Progenitor cell of endocrine pancreas (in vitro differentiated cells): ENCODE measurements at places on chromosomes 3 and 15.

DNA sequence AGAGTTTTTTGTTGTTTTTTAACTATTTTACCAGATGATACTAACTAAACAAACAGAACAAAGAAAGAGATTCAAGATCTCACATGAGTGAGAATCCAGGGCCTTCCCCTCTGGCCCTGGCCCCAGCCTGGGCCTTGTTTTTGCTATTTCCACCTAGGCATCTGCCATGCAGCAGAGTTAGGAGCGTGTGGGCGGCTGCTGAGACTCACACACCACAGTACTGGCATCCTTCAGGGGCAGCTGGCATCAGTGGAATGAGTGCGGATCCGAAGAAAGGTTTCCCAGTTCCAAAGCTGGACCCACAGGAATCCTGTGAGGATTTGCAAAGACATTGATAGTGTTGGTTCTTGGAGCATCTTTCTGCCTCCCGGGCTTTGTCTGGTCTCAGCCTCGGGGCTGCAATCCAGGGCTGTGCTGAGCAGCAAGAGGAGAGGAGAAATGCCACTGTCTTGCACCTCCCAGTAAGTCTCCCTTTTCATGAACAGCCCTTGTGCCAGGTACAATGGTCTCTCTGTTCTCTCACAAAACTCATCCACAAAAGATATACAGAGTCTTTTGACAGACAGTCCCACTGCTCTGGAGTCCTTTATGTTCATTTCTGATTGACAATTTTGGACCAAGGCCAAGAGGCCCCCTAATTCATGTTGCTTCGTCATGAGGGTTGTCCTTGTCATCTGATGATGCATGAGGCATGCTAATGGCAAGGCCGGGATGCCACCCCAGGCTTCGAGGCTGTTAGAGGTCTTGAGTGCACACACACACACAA is 46.6 kb downstream of the APH1B start:
- DNase-seq, result no peak

- no peak for DNase-seq
These were observed 5.7 kb downstream of the IFRD2 start for GRCh38 chr3:50286322-50287227.

DNA sequence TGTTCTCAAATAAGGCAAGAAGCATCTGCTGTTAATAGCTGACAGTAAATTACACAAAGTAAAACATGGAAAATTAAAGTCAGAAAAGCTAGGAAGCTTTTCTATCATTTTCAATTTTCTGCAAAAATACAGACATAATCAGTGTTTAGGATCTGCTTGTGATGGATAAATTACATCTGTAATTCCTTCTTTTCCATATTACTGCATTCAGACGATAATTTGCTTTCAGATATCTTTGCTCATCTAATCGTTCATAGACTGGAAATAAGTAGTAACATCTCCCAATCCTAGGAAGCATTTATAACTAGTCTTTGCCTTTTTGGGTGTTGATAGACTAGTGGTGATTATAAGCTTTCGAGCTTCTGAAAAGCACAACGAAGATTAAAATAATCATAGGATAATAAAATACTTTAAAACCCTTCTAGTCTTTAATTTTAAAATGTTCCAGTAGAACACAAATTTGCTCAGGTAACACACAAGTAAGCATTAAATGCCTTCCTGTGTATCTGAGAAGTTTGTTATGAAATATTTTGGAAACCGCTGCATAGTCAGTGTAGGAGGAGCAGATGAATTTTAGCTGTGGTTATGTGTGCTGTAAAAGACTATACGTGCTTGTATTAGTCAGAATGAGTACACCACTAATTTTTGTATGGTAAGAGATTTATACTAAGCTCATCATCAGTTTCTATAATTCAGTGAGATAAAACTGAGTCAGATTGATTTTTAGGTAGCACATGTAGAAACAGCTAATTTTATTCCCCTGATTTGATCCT is 41.0 kb downstream of the MBNL1 start:
- no peak for DNase-seq

DNA sequence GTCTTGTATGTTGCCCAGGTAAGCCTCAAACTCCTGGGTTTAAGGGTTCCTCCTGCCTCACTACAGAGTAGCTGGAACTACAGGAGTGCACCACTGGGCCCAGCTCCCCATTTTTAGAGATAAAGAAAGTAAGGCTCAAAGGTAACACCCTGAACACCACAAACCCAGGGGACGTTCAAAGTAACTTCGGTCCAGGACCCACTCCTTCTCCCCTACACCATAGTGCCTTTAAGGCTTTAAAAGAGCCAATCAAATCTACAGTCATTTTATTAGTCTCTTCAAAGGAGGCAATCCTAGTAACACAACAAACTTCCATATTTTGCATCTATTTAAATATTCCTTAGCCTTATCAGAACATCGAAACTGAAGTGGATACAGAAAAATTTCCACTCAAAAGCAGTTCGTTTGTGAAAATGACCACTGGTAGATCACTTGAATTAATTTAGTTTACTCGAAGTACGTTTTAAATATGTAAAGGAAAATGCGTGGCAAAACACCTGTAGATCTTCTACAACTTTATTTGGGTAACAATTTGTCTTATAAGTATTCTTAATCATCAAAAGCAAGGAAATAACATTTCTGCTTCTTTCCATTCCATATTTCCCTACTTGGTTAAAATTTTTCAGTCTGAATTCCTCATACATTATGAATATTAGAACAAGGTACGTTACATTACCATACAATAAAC is 1.8 kb downstream of the STAG1 start:
- no peak for DNase-seq

DNA sequence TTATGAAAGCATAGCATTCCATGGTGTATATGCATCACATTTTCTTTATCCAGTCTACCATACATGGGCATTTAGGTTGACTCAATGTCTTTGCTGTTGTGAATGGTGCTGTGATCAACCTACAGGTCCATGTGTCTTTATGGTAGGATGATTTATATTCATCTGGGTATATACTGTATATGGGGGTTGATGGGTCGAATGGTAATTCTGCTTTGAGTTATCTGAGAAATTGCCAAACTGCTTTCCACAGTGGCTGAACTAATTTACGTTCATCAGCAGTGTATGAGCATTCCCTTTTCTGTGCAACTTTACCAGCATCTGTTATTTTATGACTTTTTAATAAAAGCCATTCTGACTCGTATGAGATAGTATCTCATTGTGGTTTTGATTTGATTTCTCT is 662.4 kb upstream of the BCHE start:
- DNase-seq, result no peak

DNA sequence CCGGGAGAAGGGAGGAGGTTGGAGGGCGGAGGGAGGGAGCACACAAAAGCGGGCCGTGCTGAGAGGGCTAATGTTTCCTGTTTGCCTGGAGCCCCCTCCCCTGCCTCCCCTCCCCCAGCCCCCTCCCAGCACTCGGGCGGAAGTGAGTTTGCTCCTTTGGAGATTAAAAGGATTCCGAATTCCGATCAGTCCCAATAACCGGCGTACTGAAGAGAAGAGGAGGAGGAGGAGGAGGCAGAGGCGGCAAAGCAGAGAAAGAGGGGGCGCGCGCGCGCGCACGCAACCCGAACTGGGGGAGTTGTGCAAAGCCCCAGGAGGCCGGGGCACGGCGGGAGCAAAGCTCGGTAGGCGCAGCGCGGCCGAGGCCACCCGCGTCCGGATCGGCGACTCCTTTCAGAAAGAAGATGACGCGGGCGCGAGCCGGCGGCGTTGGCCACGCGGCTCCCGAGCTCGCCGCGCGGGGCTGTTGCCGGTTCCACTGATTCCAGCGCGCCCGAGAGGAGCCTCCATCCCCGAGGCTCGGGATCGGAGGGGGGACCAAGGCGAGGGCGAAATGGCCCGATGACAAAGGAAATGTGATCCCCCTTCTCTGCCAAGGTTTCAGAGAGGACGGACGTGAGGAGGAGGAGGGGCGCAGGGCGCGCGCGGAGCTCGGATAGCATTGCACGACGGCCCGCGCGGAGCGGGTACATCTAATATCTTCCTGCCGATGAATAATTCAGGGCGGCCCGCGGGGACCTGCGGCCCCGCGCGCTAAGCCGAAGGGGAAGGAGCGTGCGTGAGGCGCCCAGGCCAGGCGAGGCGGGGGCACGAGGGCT is 1.1 kb upstream of the TRIM71 start:
- DNase-seq, result peak; percentile 59

DNA sequence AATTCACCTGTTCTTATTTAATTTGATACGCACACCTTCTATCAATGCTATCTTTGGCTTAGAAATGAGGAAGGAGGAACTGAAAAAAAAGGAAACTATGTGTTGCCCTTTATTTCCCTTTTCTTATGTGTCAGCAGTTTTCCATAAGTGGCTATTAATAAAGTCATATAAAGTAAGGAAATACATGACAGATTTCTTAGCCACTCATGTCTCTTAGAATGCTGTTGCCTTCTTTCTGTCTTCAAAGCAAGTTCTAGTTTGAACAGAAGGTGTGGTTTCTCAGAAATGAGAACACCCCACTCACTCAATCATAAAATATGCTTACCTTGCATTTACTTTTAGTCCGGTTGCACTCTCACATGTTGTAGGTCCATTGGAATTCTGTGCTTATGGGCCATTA is 640.5 kb upstream of the GRM7 start:
- DNase-seq, result no peak

DNA sequence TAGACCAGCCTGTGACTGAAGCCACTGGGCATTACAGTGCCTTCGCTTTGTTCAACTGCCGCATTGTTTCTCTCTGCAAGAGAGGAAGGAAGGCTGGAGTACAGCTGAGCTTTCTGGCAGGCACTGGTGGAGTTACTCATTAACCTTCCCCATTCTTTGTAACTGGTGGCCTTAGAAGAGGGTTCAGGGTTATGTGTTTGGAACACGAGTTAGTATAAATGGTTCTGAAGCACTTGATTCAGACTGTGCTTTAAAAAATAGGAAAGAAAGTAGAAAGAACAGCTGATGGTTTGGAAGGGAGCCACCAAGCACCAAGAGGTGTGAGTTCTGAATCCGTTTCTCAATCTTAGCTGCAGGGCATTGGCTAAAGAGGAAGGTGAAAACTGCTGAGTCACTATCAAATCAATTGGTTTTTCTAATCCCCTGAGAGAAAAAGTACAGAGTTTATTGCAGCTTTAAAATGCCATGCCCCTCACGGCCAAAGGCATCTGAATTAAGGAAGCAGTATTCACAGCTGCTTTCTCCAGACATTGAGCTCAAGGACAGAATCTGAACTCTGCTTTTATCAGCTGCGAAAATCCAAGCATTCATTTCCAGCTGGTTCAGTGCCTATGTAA is 3.6 kb downstream of the HGD start:
- peak; percentile 14 for DNase-seq

DNA sequence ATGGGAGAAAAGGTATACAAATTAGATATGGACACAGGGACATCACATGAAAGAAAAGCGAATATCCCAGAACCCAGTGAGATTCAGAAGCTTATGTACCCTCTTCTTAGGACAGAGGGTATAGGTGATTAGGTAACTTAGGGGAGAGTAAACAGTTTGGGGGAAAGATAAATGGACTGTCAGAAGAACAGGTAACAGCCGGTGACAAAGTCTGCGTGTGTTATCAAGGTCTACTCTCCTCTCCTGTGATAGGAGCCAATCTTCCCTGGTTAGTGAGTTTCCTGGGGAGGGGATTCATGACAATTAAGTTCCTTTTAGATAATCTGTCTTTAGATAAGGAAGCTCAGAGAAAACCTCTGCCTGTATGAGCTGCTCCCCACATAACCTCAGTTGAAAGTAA is 30.6 kb upstream of the SNRPN start:
- DNase-seq, result no peak

DNA sequence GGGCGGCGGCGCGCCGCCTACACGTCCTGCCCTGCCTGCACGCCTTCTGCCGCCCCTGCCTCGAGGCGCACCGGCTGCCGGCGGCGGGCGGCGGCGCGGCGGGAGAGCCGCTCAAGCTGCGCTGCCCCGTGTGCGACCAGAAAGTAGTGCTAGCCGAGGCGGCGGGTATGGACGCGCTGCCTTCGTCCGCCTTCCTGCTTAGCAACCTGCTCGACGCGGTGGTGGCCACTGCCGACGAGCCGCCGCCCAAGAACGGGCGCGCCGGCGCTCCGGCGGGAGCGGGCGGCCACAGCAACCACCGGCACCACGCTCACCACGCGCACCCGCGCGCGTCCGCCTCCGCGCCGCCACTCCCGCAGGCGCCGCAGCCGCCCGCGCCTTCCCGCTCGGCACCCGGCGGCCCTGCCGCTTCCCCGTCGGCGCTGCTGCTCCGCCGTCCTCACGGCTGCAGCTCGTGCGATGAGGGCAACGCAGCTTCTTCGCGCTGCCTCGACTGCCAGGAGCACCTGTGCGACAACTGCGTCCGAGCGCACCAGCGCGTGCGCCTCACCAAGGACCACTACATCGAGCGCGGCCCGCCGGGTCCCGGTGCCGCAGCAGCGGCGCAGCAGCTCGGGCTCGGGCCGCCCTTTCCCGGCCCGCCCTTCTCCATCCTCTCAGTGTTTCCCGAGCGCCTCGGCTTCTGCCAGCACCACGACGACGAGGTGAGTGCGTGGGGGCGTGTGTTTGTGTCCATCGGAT is 602 bp downstream of the TRIM71 start:
- DNase-seq, result peak; percentile 24

DNA sequence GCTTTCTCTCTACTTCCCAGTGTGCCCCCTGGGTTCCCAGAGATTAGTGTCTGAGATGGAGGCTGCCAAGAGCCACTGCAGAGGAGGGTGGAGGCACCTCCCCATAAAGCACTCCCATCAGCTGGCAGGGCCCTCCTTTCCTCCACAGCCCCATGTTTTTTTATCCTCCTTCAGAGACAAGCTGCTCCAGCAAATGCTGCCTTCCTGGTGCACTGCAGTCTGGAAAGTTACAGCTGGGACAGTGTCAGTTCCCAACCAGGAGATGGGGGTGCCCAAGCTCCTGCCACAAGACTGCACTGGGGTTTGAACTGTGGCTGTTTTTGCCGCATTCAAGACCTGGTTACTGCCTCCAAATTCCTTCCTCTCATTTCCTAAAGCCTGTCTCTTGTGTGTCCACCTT is 206.1 kb downstream of the CADPS start:
- no peak for DNase-seq

DNA sequence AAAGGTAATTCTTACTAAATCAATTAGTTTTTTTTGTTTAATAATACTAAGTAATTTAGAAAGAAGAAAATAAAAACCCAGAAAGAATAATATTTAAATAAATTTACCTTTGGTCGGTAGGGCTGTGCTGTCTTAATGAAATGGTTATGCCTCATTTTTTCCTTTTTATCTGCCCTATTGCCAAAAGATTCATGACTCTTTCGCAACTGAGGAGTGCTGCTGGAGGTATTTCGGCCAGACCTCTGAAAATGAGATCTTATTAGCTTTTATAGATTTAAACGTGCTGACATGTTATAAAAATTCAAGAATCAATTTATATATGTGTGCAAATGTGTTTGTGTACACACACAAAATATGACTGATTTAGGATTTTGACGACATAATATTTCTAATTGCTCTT is 67.1 kb upstream of the USP50 start:
- no peak for DNase-seq

GRCh38 chr3:122310361-122310760 is 14.7 kb upstream of the CSTA start:
- DNase-seq, result no peak

- DNase-seq, result no peak
These were observed 59.8 kb upstream of the PSMD6 start for GRCh38 chr3:64082961-64083541.

GRCh38 chr15:69393831-69394491 is 20.2 kb upstream of the KIF23 start:
- no peak for DNase-seq

GRCh38 chr15:73015493-73015892 is 36.8 kb upstream of the NEO1 start:
- no peak for DNase-seq

GRCh38 chr3:183718012-183718411 is 20.4 kb downstream of the YEATS2 start:
- no peak for DNase-seq

GRCh38 chr15:82798531-82799166 is 7.2 kb downstream of the FSD2 start:
- DNase-seq, result no peak

GRCh38 chr3:101172516-101172915 is 147.9 kb downstream of the IMPG2 start:
- no peak for DNase-seq
